ENCODE measurements at places on chromosomes 3 and 15.

- DNase-seq = no peak
Measured at GRCh38 chr3:126184465-126185000, 4.1 kb upstream of the ALDH1L1 start.

- no peak for DNase-seq
Measured at GRCh38 chr3:4986175-4986781, 7.0 kb downstream of the BHLHE40 start.

DNA sequence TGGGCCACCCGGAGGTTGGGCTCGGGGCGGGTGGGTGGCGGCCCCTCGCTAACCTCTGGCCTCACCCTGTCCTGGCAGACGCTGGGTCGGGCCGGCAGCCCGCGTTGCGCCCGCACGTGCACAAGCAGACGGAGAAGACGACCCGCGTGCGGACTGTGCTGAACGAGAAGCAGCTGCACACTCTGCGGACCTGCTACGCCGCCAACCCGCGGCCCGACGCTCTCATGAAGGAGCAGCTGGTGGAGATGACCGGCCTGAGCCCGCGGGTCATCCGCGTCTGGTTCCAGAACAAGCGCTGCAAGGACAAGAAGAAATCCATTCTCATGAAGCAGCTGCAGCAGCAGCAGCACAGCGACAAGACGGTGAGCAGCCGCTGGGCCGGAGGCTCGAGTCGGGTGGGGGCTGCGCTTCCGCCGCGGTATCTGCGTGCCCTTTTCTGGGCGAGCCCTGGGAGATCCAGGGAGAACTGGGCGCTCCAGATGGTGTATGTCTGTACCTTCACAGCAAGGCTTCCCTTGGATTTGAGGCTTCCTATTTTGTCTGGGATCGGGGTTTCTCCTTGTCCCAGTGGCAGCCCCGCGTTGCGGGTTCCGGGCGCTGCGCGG is 3.7 kb downstream of the ISL2 start:
- DNase-seq = peak; percentile 43

GRCh38 chr15:92277776-92278175 is 115.9 kb upstream of the ST8SIA2 start:
- DNase-seq = peak; percentile 13

DNA sequence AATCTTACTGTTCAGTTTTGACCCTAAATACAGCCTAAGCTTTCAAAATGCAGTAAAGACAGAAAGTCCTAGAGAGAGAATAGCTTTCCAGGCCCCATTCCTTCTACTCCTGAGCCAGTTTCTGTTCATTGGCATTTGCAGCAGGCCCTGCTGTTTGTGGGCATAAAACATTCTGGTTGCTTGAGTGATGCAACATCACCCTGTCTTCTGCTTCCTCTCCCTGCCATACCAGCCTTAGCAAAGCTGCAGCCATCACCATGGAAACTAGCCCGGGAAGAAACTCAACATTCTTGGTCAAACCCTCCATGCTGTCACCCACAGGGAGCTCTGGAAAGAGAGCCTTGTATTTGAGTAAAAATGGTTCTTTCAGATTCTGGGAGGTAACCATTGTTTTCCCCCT is 325.7 kb downstream of the MAGI1 start:
- no peak for DNase-seq

- no peak for DNase-seq
Measured at GRCh38 chr15:22902578-22902977, 64.1 kb downstream of the NIPA2 start.

- no peak for DNase-seq
Measured at GRCh38 chr3:172204716-172205115, 165.3 kb downstream of the FNDC3B start.

GRCh38 chr3:71987089-71987735 is 202.3 kb upstream of the PROK2 start:
- DNase-seq = no peak

DNA sequence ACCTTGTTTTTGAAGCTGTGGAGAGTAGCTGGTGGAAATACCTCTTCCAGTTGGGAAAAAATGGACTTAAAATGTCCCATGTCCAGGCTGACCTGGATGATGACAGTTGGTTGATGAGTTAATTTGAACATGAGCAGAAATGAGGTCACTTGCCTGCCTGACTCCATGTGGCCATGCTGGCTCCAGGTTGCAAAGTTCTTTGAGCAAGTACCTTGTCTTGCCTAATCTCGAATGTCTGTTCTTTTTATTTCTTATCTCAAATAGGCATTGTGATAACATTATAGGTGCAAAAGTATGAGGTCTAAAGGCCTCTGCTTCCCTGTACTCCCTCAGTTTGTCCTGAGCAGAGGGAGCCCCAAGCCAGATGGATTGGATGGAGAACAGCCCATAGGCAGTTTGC is 9.0 kb downstream of the MAPKBP1 start:
- no peak for DNase-seq

- no peak for DNase-seq
Measured at GRCh38 chr15:61159901-61160300, 69.2 kb downstream of the RORA start.

- DNase-seq = no peak
Measured at GRCh38 chr3:34207002-34207401, 408.6 kb downstream of the PDCD6IP start.

DNA sequence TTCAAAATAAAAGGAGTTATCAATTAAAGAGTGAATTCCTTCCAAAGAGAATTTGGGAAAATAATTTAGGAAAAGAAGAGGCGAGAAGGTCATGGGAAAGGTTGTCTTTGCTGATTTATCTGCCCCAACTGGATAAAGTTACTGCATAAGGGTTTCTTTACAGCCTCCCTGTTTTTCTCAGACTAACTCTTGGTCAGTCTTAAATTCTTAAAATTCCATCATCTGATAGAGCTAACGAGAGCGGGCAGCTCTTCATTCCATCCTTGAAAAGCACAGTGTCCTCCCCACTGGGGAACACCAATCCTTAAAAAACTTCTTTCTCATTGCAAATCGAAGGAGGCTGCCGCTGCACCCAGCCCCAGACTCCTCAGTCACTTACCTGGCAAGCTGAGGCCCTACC is 107.2 kb downstream of the PGPEP1L start:
- no peak for DNase-seq

- DNase-seq = peak; percentile 36
Measured at GRCh38 chr15:62067448-62068044, 769 bp downstream of the C2CD4A start.

DNA sequence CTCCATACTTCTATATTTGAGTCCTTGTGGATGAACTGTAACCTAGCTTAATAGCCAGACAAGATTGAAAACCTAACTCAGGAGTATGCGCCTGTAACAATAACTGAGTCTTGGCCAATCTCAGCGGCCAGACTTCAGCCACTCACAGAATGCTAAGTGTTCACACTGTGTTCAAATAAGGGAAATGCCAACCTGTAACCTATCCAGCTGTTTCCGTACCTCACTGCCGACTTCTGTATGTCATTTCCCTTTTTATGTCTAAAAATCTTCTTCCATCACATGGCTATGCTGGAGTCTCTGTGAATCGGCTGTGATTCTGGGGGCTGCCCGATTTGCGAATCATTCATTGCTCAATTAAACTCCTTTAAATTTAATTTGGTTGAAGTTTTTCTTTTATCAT is 169.2 kb downstream of the NFKBIZ start:
- DNase-seq = no peak

- DNase-seq = no peak
Measured at GRCh38 chr3:135865085-135865484, 100.4 kb upstream of the PPP2R3A start.

- no peak for DNase-seq
Measured at GRCh38 chr3:197500812-197501211, 55.0 kb downstream of the BDH1 start.

DNA sequence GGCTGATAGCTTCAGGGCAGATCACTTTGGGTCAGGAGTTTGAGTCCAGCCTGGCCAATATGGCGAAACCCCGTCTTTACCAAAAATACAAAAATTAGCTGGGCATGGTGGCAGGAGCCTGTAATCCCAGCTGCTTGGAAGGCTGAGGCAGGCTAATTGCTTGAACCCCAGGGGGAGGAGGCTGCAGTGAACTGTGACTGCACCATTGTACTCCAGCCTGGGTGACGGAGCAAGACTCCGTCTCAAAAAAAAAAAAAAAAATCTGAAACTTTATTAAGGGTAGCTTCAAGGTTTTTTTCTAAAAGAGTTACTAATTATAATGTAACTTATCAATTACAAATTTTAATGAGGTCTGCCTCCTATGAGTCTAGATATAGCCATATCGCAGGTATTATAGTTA is 5.1 kb downstream of the NECTIN3 start:
- DNase-seq = no peak

GRCh38 chr15:66800584-66801235 is 98.7 kb downstream of the SMAD6 start:
- DNase-seq = no peak

GRCh38 chr15:41879321-41879845 is 14.5 kb downstream of the SPTBN5 start:
- no peak for DNase-seq

DNA sequence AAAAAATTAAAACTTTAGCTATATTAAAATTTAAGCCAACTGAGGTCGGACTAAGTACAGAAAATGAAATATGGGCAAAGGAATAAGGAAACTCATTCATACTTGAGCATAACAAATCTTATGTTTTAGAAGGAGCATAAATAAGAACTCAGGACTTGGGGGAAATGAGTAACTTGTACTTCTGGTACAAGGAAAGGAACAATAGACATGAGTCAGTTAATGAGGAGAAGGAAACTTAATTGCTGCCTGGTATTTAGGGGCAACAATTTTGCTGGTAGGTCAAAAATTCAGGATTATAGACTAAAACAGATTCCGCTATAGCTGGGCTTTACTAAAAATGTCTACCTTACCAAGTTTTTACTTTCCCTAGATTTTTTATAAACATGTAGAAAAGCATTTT is 113.1 kb downstream of the MYO5A start:
- DNase-seq = no peak

DNA sequence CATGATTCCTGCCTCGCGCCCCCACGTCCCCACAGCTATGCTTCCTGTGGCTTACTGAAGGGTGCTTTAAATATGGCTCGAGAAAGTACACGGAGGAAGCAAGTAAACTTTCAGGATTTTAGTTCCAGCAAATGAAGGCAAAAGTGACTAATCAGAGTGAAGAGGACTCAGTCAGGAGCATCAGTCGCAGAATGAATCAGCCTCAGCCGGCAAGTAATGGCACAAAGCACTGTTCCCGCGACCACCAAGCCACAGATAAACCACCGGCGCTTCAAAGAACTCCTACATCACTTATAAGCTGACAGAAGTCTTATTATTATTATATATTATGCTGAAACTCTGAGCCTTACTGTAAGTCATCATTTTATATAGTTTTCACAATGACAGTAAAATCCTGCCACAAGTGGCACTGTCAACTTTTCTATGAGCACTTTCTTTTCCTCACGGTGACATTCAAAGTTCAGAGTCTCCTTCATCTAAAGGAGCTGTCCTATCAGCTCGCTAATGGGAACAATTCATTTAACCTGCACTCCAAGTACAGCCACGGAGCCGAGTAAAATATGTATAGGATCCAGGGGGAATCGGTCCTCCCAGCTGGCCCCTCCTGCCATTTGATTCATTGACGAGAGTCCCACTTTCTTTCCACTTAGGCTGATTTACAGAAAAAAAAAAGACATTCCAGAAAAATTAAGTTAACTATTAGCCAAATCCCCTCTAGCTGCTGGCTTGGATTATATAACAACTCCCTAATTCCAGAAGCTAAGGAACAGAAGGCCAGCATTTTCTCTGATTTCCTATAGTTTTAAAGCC is 217.0 kb upstream of the ICE2 start:
- peak; percentile 86 for DNase-seq

DNA sequence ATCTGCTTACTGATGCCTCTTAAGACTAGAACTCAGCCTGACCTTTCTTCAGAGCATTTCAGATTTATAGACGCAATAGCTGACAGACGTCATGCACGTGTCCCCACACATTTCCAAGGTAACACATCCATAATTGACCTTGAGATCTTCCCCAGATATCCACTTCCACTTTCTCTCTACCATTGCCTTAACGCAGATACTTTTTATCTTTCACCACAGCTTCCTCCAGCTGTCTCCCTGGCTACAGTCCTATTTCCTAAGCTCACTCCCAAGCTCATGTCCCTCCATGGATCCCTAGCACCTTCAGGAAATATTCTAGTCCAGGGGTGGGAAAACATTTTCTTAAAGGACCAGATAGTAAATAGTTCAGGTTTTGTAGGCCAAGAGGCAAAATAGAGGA is 173.0 kb upstream of the MITF start:
- DNase-seq = no peak

- DNase-seq = no peak
Measured at GRCh38 chr3:105649480-105649879, 219.3 kb downstream of the CBLB start.

GRCh38 chr3:151899996-151900395 is 26.6 kb downstream of the SUCNR1 start:
- no peak for DNase-seq

DNA sequence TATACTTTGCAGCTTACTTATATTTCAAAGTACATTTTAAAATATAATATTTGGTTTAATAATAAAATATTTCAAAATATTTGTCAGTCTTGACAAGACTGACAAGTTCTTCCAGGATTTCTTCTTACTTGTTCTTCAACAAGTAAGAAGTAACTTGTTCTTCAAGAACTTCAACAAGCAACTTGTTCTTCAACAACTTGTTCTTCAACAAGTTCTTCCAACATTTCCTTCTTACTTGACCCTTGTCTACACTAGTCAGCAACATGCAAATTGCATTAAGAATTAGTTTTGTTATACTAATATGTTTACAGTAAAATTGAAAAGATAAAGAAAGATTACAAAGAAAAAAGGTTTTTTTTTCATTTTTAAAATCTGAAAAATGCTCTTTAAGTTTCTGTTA is 731.7 kb downstream of the NSUN3 start:
- DNase-seq = no peak

Measured in stimulated activated CD4-positive, alpha-beta T cell treated with anti-CD3 and anti-CD28 coated beads, Interleukin-2, amount 100 ng/mL, for 24 hours (primary cell).